ENCODE measurements at places on chromosomes 12 and 14.

GRCh38 chr12:102474438-102475064, 5.8 kb downstream of the IGF1 start:
- DNase-seq, result no peak

- DNase-seq, result no peak
Measured at GRCh38 chr12:92601176-92601575, 101.6 kb upstream of the PLEKHG7 start.

- DNase-seq, result no peak
Measured at GRCh38 chr12:90621927-90622326, 333.0 kb downstream of the CCER1 start.

GRCh38 chr12:105933671-105934665, 204.8 kb downstream of the NUAK1 start:
- no peak for DNase-seq

- no peak for DNase-seq
Measured at GRCh38 chr12:69329669-69330428, 18.3 kb upstream of the LYZ start.

GRCh38 chr12:57166971-57167371, 19.6 kb upstream of the LRP1-AS start:
- no peak for DNase-seq

- no peak for DNase-seq
Measured at GRCh38 chr14:23365036-23365731, at the start of gene EFS. TSS of gene EFS (minus strand) at chr14:23365172. CDS start at chr14:23365025, 147 bp downstream.

GRCh38 chr14:89406361-89406760, 10.7 kb downstream of the FOXN3 start:
- no peak for DNase-seq

- no peak for DNase-seq
Measured at GRCh38 chr14:54713379-54713778, 146.5 kb downstream of the SAMD4A start.

GRCh38 chr12:98549371-98550110, 34.2 kb downstream of the TMPO start:
- DNase-seq, result no peak

DNA sequence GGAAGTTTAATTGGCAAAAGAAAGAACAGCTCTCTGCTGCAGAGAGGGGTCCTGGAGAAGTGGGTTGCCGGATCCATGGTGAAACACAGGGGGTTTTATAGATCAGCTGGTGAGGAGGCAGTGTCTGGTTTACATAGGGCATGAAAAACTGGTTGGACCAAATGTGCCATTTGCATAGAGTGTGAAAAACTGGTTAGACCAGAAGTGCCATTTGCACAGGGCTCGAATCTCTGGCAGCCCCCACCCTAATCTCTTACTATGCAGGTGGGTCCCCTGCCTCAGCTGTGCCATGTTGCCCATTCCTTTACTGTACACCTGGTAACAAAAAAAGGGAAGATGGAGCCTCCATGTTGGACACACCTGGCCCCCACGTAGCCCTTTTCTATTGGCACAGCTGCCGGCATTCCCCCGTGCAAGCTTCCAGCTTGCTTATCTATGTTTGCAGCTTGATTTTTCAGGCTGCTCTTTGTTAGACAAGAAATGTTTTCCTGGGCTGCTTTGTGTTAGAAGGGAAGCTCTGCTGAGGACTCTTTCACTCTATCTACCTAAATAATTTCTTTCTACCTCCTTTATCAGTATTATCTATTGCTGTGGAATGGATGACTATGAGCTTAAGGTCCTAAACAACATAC, 61.1 kb upstream of the TMEM132D start:
- no peak for DNase-seq

DNA sequence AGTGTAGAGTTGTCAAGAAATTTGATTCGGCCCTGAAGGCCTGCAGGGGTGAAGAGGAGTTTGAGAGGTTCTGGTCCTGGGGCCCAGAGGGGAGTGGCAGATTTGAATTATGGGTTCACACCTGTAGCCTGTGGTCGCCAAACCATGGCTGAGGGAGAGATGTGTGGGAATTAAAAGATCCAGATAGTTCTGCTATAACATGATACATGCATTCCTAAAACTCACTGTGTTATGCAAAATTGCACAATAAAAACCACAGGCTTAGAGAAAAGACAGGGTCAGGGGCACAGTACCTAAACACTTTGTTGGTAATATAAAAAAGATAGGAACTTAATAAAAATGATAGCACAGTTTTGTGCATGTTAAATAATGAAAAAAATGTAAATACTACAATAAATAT, 106.2 kb downstream of the TMEM30B start:
- DNase-seq, result no peak

- DNase-seq, result no peak
Measured at GRCh38 chr14:27367345-27367744, 769.5 kb upstream of the NOVA1 start.

- DNase-seq, result no peak
Measured at GRCh38 chr12:100624571-100624970, 51.1 kb downstream of the GAS2L3 start.

DNA sequence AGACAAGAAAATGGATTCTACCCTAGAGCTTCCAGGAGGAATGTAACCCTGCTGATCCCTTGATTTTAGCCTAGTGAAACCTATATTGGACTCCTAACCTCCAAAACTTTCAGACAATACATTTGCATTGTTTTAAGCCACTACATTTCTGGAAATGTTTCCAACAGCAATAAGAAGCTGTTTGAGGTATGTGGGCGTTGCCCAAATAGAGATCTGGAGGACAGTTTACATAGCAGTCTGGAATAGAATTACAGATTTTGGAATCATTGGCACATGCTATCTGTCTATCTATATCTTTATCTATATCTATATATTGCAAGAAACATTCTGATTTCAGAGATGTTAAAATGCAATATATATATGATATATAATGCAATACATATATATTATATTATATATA, 42.4 kb upstream of the EGLN3 start:
- no peak for DNase-seq

GRCh38 chr12:31323391-31324115, 2.4 kb downstream of the SINHCAF start:
- DNase-seq, result no peak

GRCh38 chr14:52835122-52835903, 43.9 kb upstream of the GNPNAT1 start:
- DNase-seq, result no peak

GRCh38 chr12:51362307-51362706, 15.8 kb upstream of the CELA1 start:
- no peak for DNase-seq

DNA sequence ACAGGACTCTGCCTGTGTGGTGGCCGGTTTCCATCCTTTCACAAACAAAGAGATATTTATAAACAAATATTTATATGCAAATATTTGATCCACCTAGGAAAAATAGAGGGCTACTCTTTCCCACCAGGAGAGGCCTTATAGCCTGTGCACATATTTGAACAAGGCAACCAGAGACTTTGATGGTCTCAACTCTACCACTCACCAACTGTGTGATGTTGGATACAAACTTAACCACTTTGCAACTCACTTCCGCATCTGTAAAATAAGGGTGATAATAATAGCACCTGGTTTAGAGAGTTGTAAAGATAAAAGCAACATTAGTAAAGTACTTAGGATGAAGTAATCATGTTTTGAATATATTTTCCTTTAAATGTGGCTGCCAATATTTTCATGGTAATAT, 1.5 kb upstream of the CLEC12A start:
- DNase-seq, result no peak

DNA sequence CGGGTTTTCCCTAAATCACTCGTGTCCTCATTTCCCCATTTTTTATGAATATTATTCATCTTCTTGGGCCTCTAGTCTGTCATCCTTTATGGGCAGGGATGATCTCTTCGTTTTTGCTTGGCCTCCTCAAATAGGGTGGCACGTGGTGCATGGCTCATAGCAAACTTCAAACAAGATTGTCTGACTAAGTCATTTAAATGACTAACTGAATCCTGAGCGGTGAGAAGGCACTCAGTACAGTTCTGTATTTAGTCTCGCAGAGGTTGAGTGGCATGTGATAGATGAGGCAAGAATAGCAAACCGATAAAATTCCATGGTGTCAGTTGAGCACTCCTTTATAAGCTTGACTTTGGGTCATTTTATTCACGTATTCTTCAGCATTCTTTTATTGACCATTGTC, 5.7 kb upstream of the JDP2 start:
- no peak for DNase-seq

DNA sequence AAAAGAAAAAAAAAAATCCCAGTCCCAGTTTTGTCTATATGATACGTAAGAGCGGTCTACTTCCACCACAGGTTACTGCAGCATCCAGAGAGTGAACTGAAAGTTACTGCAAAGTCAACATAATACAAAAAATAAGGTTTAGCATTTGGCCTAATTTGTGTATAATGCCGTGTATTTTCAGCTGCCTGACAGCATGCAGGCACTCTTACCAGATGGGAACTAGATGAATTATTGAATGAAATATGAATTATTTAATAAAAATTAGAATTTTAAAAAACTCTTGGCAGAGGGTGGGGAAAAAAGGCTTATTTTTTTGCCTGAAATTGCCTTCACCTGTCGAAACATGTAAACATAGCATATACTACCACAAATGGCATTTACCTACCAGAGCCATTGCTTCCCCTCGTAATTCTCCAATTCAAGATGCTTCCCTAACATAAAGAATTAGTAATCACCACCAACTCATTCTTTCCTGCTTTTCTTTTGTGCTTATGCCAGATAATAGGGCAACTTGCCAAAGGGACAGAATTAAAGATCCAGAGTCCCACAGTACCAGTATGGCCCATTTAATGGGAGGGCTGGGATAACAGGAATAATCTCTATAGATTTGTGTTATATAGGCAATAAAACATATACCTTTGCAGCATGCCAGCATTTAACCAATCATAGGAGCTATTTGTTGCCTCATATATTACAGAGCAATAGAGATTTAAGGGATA, 31.1 kb downstream of the ATF7 start:
- DNase-seq, result no peak

- no peak for DNase-seq
Measured at GRCh38 chr12:121724925-121725324, 12.4 kb downstream of the TMEM120B start.

- no peak for DNase-seq
Measured at GRCh38 chr12:121816925-121817647, 13.3 kb downstream of the SETD1B start.

- no peak for DNase-seq
Measured at GRCh38 chr14:20827326-20827725, 24.7 kb upstream of the RNASE1 start.

Measured in NCI-H1436 treated with DMSO at 0.1 percent for 48 hours (cell line).